ENCODE measurements at places on chromosomes 12 and 14.
A peak's percentile ranks its signal among the peaks of the same experiment; 100 is the strongest.

DNA sequence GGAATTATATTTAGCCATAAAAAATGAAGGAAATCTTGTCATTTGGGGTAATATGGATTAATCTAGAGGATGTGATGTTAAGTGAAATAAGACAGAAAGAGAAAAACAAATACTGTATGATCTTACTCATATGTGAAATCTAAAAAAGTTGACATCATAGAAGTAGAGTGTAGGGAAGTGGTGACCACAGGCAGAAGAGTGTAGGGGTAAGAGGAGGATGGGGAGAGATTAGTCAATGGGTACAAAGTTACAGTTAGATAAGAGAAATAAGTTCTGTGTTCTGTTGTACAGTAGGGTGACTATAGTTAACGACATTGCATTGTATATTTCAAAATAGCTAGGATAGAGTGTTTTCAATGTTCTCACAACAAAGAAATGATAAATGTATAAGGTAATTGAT is 87.0 kb downstream of the TSHR start:
- no peak for DNase-seq

DNA sequence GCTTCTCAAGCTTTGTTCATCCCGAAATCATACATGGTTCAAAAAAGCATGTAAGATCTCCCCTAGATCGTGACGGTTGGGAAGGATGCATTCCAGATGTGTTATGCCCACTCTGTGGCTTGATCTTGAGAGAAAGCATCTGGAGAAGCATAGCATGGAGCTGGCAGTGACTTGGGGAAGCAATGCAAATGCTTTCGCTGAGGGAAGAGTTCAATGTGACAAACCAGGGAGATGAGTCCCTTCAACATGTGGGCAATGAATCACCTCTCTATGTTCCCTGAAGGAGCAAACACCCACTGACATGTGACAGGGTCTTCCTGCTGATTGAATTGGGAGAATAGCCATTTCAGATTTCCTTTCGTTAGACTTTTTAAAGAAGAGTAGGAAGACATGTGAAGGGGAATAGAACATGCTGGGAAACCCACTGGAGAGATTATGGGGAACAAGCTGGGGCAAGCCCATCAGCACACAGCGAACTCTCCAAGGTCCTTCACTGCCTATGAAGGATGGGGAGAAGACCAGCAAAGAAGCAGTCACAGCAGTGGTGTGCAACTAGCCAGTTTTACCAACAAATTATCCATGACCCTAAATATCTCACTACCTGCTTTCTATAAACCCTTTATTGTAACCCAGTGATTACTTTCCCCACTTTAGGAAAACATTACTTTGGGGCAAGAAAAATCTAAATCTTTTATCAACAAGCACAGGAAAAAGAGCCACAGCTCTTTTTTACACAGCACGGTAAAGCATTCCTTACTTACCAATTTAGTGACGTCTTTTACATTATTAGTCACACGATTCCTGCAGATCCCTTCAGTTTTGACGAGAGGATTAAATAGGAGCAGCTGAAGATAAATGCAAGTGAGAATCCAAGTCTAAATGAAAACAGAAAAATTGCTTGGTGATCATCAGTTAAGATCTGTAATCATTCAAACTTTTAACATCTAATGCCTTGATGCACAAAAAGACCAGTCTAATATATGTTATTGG is 35.0 kb downstream of the KITLG start:
- DNase-seq: no peak

DNA sequence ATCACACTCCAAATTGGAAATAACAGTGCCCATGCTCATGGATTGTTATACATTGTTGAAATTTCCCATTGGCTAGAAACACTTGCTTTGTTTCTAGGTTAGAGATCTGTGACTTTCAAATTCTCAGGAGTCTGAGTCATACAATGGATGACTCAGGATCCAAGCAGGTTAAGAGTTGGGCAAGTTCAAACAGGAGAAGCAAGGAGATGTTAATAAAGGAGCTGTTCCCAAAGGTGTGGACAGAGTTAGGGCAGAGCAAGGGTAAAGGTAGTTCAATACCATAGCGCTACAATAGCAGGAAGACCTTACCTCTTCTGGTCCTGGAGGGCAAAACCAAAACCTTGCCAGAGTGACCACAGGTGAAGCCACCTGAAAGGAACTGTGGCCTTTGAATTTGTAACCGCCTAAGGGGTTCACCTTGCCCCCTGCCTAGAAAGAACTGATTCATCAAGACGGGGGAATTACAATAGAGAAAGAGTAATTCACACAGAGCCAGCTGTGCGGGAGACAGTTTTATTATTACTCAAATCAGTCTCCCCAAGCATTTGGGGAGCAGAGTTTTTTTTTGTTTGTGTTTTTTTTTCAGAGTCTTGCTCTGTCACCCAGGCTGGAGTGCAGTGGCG is 4.2 kb upstream of the AMN1 start:
- no peak for DNase-seq

- DNase-seq: no peak
Observed at GRCh38 chr14:20652996-20653975, 11.8 kb upstream of the OR6S1 start.

DNA sequence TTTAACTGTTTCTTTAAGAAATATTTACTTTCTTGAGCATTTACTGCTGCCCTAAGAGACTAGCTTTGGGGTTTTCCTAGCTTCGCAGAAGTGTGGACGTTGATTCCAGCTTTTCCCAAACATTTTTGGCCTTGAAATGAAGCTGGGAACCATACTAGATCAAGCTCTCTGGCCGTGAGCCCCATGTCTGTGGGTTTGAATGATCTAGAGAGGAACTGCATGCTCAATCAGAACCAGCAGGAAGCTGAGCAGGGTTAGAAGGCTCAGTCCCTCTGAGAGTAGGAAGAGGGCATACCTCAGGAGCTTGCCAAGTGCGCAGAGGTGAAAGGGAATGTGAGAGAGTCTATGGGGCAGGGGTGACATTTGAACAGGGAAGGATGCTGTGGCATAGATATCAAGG is 292.1 kb downstream of the CACNA1C start:
- no peak for DNase-seq

DNA sequence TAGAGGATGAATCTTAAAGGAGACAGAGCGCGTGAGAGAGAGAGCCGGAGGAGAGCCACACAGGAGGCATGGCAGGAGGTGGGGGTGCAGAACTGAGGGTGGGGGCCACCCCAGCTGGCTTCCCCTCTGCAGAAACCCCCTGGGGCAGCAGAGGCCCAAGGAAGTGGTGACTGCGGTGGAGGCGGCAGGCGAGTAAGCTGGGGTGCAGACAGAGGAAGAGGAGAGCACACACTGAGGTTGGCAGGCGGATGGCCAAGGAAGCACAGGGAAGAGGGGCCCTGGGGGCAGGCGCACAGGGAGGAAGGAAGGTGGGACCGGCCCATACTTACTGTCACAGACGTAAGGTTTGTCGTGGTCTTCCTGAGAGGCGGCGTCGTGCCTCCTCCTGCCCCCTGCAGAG is 179.8 kb downstream of the DPF3 start:
- DNase-seq: no peak

GRCh38 chr12:75951399-75952278 is 79.9 kb downstream of the PHLDA1 start:
- DNase-seq: no peak

- DNase-seq: no peak
Observed at GRCh38 chr12:29547151-29547632, 49.7 kb upstream of the OVCH1 start.

DNA sequence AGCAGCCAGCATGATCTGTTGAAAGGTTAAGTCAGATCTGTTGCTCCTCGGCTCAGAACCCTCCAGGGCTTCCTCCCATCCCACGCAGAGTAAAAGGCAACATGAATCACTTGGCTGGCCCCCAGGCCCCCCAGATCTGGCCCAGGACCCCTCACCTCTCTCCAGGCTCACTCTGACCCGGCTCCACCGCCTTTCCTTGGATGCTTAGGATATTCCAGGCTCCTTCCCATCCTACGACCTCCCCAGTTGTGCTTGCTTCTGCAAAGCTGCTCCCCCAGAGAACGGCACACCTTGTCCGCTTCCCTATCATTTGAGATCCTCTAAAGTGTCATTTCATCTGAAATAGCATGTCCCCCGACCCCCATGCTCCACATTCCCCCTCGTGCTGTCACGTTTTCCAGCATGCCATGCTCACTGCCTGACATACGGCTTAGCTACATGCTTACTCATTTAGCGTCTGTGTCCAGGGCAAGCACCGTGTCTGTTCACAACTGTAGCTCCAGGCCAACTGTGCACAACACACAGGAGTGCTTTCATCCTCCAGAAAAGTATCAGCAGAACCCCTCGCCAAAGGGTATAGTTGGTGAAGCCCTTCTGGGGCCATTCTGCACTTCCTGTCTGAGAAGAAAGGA is 33.6 kb upstream of the BDKRB2 start:
- DNase-seq: no peak

DNA sequence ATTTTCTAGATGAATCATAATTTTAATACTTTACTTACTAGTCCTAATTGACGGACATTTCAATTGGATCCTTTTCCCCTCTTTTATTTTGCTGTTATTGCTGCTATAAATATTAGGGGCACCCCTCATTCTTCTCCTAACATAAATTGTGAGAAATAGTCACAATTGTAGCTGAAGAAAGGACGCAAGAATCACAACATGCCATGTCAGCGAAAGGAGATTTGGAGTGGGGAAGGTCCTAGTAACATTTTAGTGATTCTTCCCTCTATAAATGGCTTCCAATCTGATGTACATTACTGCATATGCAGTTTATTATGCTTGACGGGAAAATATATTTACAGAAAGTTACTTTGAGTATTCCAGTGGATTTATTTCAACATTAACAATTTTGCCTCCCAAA is 7.7 kb upstream of the PLEKHH1 start:
- no peak for DNase-seq

DNA sequence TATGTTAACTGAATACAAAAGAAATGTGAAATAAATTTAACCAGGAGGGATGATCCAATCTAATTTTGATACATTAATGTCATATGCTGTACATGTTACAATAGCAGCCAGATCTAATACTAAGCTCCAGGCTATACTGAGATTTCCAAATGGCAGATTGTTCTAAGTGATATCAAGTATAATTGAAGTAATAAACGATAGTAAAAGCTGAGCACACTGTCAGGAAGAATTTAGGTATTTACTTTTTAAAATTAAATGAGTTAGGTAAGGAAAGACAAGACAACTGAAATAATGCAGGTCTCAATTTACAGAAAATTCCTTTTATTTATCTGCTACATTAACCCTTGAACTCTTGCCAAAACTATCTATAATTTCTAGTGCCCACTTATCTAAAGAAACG is 39.9 kb downstream of the INSM2 start:
- no peak for DNase-seq

DNA sequence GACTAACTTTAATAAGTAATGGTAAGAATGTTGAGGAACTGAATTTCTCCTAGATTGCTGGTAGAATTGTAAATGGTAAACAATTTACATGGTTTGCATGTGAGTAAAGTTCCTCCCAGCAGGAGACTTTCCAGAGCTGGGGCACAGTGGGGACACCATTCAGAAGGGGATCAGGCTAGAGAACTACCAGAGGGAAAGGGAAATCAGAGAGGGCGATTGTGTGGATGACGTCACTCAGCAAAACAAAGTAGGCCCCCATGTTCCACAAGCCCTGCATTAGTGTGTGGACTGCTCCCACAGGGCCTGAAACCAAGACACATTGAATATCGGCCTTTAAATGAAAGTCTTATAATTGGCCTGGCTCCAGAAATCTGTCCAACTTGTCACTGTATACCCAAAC is 9.5 kb downstream of the RNASE11 start:
- no peak for DNase-seq

- DNase-seq: peak; percentile 81
Observed at GRCh38 chr12:109291521-109292341, 17.4 kb downstream of the FOXN4 start.

GRCh38 chr14:33163109-33163508 is 224.4 kb downstream of the NPAS3 start:
- no peak for DNase-seq

DNA sequence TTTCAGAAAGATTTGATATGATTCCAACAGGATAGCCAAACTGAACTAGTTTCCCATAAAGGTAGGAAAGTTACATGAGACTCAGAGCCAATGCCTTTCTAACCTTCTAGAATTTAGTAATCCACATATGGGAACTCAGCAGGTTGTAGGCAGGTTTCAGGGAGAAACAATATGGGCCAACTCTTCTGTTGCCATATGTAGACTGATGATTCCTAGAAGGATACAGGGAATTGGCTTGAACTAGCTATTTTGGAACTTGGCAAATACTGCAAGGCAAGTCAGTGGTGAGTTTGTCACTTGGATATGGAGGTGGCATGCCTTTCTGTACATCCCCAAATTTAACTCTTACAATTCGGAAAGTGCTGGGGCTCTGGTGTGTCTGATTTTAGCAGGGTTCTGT is 15.5 kb downstream of the SUDS3 start:
- DNase-seq: no peak

GRCh38 chr14:101780887-101781239 is 19.4 kb downstream of the PPP2R5C start:
- no peak for DNase-seq

DNA sequence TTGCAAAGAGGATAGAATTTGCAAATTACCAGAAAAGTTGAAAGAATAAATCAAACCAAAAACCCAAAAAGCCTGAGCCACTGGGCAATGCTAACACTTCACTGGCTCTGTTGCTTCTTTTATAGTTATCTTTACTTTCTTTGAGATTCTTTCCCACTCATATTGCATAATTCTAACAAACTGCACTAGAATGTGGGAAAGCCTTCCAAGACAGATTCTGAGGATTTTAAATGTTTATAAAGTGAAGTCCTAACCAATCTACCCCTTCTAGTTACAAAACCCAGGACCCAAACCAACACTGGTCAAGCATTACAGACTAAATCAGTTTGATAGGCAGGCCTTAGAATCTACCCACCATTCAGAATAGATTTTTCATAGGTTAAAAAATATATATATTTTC is 150.9 kb downstream of the MED13L start:
- DNase-seq: no peak

- no peak for DNase-seq
Observed at GRCh38 chr12:72622556-72622955, 350.4 kb downstream of the TRHDE start.

- no peak for DNase-seq
Observed at GRCh38 chr12:132012919-132013568, 63.3 kb downstream of the EP400 start.

DNA sequence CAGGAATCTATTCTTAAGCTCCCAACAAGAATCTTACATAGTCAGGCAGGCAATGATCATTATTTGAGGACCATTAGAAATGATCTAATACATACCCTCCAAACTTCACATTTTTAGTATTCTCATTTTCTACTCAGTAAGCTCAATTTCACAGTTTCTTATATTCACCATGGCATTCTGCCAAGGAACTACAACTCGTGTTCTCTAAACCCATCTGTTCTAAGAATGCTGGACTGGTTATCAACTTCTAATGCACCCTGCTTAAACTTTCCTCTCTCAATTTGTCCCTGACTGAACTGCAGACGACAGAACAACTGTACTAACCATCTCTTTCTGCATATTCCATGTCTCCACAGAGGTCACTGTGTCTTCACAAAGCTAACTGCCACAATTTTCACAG is 58.6 kb downstream of the GXYLT1 start:
- no peak for DNase-seq

- DNase-seq: no peak
Observed at GRCh38 chr14:31125231-31125630, 82.4 kb downstream of the HECTD1 start.
